Endodermal cell (in vitro differentiated cells): ENCODE measurements at places on chromosomes 3 and 15. TPM values are rescaled to one million over a fixed set of nuclear protein-coding genes. Genes with fewer than 3 reads are reported as not detected.

The SLC2A2 gene
- 0.48 to 0.51 TPM in 2 of 3 replicates, not detected in the other for total RNA-seq

The SYNM gene
- 10.6 and 12.5 TPM in 2 replicates for total RNA-seq

The ACSBG1 gene
- 0.27 to 0.86 TPM in 2 of 3 replicates, not detected in the other for total RNA-seq

The C3orf85 gene
- not detected in 2 replicates for total RNA-seq

The PRICKLE2 gene
- 10.4 and 12.5 TPM in 2 replicates for total RNA-seq

The PPP1R14D gene
- total RNA-seq: not detected in 3 replicates

The CCDC191 gene
- total RNA-seq: 4.4 TPM in 2 replicates

The SI gene
- not detected in 2 replicates for total RNA-seq

The GADL1 gene
- not detected in 2 replicates for total RNA-seq

The CGGBP1 gene
- 72.0 and 81.5 TPM in 2 replicates for total RNA-seq

The PLSCR2 gene
- total RNA-seq: 2.7 and 3.0 TPM in 2 replicates
